NCI-H1417 treated with DMSO at 0.1 percent for 48 hours (cell line): ENCODE measurements at places on chromosomes 4 and X.

GRCh38 chr4:128512767-128513322 is 225.2 kb upstream of the PGRMC2 start:
- DNase-seq: no peak

GRCh38 chr4:5889002-5889696 is 3.7 kb downstream of the CRMP1 start:
- no peak for DNase-seq

DNA sequence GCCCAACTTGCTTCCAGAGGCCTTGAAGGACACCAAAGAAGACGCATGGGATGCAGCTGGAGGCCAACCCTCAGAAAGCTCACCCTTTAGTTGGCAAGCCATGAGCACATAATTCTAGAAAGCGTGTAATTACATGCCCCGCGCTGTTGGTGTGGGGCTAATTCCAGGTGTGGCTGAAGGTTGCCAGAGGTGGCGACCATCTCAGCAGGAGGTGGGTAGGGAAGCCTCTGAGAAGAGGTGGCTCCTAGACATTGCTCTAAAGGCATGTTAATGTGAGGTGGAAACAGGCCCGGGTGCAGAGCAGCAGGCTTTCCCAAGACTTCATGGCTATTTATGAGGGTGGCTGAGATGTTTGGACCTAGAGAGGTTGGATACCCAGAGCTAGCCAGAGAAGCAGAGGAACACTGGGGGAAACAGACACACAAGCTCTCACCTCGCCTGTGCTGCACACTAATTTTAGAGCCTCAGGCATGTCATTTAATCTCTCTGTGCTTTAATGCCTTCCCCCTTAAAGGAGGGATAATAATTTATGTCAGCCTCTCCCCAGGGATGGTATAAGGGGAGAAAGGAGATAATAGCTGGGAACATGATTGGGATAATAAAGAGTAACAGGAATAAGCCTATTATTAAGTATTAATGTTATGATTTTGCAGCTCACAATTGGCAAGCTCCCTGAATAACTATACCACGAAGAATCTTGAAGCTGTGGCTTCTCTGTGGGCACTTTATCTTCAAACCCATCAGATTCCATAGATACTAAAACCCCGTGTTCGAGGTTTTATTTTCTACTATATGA is 60.0 kb upstream of the HELT start:
- DNase-seq: peak; percentile 66

DNA sequence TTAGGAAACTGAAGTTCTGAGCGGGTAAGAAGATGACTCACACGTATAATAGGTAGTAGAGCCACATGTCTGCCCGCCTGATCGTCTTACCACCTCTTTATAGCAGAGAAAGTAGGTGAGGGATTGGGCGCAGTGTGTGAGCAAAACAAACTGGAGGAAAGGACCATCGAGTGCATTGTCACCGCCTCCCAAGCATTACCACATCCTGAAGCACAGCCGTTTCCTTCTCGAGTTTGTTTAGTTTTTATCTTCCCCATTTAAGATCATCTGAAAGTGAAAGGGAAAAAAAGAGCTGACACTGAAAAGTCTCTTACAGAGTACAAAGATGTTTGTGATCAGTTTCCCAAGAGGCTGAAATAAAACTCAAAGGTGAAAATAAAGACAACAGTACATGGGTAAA is 14.8 kb downstream of the PDK3 start:
- DNase-seq: peak; percentile 63

DNA sequence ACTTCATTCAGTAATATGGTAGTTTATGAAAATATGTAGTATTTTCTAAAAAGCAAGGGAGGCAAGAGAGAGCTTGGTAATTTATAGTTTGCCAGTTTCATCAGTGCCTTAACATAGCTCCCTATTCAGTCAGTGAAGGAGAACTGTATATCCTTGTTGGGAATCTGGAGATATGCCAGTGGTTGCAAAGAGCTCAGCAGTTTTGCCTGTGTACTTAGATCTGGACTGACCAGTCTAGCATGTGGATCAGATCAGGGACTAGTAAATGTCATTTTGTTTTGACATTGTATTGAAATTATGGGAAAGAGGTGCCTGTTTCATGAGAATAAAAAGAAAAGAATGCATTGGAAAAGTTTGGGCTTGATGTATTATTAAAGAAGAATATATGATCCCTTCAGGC is 88.6 kb downstream of the ZIC3 start:
- no peak for DNase-seq

- DNase-seq: no peak
Measured at GRCh38 chrX:5388087-5388486, 840.6 kb downstream of the NLGN4X start.

DNA sequence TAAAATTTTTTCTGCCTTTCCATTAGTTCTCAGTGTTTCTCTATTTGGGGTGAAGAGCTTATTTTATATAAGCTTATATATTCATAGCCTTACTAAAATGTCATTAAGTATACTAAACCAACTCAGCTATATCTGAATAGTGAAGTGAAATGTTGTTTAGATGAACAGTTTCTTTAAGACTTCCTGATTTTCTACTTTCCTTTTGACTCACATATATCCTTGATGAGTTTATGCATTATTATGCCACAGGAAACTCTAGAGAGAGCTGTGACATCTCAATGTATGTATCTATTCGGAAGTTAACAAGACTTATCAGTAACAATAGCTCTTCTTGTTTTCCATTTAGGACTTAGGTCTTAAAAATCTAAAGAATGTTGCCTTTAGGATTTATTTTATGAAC is 1491.8 kb upstream of the IGFBP7 start:
- DNase-seq: no peak

GRCh38 chr4:140151699-140152012 is 2.3 kb downstream of the MAML3 start:
- peak; percentile 86 for DNase-seq

DNA sequence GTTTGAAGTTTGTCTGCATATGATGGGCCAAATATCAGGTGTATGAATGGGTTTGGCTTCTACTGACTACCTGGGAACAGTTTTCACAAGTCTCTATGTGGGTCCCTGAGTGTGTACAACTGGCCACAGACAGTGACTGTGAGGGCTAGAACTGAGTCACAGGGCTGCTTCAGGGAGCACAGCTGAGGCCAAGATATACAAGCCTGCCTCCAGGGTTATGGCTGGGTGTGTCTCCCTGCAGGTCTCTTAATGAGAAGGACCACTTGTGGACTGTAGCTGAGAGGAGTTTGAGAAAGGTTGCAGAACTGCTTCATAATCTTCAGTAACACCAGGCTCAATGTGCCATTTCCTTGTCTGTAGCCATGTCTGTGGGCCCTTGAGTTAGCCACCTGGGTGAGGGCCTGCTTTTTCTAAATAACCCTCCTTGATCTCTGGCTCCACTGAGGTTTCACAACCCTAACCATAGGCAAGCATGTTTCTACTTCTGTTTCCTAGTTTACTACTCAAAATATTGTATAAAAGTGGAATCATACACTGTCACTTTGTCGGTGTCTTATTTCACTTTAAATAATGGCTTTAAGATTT is 81.3 kb downstream of the ZNF732 start:
- no peak for DNase-seq

DNA sequence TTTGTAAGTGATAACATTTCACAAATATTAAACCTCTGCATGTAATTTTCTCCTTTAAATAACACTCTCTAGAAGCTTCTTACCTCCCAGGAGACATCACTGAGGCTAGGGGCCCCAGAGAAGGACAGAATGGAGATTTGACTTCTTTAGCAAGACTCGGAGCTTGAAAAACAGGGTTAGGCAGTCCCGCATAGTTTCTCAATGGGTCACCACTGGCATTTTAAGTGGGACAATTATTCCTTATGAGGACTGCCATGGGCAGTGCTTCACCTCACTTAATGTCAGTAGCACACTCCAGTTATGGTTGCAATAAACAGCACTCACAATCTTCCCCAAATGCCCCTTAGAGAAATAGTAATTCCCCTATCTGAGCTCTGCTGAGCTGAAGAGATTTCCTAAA is 66.7 kb upstream of the NOCT start:
- no peak for DNase-seq

GRCh38 chr4:76879731-76880364 is 18.1 kb downstream of the SOWAHB start:
- no peak for DNase-seq

- DNase-seq: no peak
Measured at GRCh38 chr4:70628444-70628843, at the start of gene ENAM. ENAM (plus strand) TSS chr4:70628744; CDS start chr4:70629501, 757 bp downstream.

DNA sequence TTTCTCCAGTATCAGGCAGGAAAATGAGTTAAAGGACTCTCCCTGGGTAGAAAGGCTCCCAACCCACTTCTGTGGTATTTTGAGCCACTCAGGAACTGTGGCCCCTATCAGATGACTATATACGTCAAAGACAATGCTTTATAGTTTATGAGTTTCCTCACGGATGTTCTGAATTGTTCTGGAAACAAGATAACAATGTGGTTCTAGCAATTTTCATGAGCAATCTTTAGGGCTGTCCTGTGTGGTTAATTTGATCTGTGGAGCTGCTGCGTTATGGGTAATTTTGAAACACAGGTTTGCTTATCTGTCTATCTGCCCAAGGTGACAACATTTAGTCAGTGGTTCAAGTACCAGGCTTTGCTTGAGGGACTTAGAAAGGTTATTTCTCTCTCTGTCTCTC is 46.7 kb upstream of the IL2 start:
- no peak for DNase-seq
